ENCODE measurements at places on chromosomes 5 and 9.

DNA sequence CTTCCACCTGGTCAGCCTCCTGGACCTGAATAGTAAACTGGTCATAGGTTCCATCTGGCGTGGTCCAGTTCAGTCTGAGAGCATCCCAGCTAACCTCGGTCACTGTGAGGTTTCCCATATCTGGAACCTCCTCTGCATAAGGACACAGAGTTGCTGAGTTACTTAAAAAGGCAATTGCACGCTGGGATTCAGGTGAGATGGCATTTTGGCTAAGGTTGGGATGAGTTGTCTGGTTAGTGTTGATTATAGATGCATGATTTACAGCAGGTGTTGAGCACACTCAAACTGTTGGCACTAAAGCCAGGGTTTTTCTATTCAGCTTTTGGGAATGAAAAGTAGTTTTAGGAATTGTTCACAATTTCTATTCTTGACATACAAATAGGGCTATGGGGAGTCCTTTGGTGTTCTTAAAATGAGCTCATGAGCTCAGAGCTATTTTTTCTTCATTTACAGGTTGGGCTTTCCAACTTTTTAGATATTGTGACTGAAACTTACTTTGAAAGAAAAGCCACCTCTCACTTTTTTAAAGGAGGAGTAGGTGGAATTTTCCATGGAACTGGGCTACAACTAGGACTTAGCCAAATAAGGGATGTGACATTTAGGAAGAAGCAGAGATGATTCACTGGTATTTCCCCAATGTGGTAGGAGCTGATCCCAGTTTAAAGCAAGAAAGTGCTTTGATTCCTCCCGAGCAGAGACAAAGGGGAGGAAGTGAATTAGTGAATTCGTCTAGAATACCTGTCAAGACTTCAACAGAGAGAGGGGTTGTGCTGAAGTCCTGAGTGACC, 54.7 kb downstream of the TNC start:
- no peak for DNase-seq

- no peak for DNase-seq
Observed at GRCh38 chr9:86822006-86822801, 125.1 kb downstream of the GAS1 start.

GRCh38 chr5:5523066-5523505, 100.6 kb downstream of the ICE1 start:
- DNase-seq, result no peak

DNA sequence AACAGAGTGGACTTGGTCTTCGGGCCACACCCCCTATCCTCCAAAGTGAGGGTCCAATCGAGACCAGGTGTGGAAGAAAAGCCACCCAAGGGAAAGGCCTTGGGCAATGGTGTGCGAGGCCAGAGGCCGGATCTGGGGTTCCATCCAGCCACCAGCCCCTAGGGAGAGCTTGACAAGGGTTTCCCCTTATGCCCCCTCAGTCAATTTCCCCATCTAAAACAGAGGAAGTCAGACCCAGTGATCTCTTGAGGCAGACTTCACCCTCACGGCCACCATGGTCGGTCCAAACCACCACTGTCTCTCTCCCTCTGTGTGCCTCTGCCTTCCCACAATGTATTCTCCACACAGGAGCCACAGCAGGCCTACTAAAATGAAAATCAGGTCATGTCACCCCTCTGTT, 82.9 kb downstream of the C5orf15 start:
- no peak for DNase-seq

DNA sequence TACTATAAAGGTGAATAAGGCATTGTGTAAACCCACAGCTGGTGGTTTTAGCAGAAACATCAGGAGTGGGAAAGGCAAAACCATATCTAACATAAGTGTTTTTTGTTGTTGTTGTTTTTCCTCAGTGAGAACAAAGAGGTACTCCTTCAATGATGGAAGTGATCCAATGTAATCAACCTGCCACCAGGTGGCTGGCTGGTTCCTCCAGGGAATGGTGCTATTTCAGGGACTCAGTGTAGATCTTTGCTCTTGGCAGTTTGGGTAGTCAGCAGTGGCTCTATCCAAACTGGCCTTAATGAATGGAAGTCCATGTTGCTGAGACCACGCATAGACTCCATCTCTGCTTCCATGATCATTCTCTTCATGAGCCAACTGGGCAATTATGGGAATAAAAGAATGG, 10.8 kb downstream of the DMRTA1 start:
- no peak for DNase-seq

GRCh38 chr5:173858021-173858669, 30.0 kb upstream of the CPEB4 start:
- no peak for DNase-seq

GRCh38 chr5:150656191-150657132, 4.6 kb upstream of the MYOZ3 start:
- DNase-seq, result peak; percentile 80

DNA sequence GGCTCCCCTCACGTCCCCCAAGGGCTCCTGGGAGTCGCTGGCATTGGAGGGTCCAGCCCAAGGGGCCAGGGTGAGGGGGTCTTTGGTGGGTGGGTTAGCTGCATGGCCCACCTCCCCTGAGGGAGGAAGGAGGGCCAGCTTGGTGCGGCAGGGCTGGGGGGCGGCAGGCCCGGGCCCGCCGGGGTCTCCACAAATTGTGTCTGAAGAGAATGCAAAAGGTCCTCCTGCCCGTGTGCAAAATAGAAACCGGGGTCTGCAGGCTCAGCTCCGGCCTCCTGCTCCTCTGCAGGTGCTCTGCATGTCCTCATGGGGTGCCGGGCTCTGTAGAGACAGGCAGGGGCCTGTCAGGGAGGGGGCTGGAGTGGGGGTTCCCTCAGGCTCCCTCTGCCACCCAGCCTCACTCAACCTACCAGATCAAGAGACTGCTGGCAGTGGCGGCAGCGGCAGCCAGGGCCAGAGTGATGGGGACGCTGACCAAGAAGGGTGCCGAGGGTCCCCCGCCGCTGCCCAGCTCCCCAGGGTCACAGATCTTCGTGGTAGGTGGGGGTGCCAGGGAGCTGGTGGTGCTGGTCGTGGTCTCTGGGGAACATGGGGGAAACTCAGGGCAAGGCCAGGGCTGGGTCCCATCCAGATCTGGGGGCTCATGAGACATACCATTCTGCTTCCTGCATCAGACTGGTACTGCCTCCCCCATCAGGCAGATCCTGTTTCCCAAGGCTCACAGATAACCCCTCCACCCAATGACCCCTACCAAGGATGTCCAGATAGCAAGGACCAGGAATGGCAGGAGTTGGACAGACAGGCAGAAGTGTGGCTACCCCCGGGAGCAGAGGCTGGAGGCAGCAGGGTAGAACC, 29.2 kb upstream of the ENHO start:
- DNase-seq, result no peak

DNA sequence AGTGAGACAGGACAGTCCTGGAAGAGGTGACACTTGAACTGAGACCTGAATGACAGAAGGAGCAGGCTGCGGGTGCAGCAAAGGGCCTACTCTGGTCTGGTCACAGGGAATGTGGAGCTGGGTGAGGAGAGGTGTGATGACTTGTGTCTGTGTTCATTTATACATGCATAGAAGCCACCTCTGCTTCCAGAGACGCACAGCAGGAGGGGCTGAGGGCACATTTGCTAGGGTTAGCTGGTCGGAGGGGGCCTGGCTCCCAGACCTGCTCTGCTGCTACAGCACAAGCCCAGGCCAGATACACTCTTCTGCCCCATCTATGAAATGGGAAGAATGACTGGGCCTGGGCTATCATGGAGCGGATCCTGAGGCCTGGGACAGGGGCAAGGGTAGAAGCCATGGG, 15.6 kb downstream of the UNC5A start:
- no peak for DNase-seq

- no peak for DNase-seq
Observed at GRCh38 chr5:77333451-77334123, 123.1 kb downstream of the PDE8B start.

- DNase-seq, result no peak
Observed at GRCh38 chr5:54220230-54221040, 89.9 kb downstream of the ARL15 start.

DNA sequence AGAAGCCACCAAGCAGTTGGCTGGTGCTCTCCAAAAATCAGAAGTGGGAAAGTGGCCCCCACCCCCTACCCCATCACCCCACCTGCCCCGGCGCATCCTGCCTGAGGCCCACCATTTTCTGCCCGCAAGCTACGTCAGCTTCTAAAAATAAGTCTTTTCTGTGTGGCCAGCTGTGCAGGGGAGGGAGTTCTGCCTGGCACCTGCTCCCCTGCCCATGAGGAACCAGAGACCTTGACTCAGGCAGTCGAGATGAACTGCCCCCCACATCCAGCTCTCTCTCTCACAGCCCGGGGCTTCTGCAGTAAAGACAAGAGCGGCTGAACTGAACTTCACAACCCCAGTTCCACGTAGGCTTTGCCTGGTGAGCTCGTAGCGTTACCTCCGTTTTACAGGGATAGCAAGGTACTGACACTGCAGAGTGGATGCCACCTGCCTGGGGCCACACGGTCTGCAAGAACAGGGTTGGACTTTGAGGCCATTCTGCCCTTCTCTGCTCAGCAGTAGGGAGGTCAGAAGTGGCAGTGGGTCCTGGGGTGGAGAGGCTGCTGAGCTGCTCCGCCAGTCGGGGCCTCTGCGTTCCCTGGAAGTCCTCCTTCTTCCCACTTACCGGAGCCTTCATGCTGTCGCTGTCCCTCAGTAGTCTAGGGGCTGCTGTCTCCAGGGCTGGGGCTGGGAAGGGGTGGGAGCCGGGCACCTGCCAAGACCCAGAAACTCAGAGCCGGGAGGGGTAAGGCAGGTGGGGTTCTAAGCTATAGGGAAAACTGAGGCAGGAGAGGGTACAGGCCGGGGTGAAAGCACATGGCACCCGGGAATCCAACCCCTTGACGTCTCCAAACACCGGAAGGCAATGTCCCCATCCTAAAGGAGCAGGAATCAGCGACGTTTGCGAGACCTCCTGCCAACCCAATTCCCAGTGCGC, 781 bp downstream of the ST6GALNAC4 start:
- DNase-seq, result no peak

GRCh38 chr9:88420227-88420626, 32.0 kb downstream of the SPIN1 start:
- no peak for DNase-seq

DNA sequence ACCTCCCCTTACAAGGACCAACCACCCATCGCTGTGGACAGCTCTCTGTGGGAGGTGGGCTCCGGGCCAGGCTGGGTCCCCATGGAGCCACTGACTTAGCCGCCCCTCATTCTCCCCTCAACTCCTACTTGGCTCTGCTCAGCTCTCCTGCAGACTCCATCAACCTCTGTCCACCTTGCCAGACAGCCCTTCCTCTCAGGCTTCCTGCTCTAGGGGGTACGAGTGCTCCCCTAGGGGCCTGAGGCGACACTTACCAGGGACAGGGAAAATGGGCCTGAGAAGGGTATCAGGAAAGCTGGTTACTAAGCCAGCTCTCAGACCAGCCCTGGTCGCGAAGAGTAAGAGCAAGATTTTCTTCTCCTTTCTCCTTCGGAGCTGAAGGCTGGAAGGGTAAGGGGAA, 43.9 kb downstream of the SHB start:
- no peak for DNase-seq

- DNase-seq, result no peak
Observed at GRCh38 chr9:72947984-72948465, 4.8 kb downstream of the ALDH1A1 start.

DNA sequence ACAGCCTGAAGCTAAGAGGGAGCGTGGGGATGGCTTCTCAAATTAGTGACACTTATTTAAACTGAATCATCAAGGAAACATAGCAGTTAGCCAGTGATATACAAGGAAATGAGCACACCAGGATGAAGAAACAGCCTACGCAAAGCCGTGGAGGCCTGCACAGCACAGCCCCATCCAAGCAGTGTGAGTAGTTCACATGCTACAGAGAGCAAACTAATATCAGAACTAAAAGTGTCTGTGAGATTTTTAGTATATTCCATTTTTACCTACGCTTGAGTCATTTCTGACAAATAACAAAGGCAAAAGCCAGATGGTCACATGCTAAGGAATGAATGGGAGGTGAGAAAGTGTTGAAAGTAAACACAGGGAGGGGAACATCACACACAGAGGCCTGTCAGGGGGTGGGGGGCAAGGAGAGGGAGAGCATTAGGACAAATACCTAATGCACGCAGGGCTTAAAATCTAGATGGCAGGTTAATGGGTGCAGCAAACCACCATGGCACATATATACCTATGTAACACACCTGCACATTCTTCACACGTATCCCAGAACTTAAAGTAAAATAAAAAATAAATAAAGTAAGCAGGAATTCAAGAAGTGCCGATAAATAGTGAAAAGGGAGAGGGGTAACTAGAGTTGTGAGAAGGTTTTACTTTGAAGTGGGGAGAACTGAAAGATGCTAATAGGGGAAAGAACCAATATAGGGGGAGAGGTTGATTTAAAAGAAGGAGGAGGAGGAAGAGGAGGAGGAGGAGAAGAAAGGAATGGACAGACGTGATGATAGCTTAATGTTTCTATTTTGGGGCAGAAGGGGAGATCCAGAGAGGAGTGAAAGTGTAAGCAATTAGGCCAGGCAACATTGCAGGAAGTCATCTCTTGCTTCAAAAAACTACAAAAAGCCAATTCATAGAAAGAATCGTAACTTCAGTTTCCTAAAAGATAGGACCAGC, 100.9 kb upstream of the PTGER4 start:
- no peak for DNase-seq

- no peak for DNase-seq
Observed at GRCh38 chr9:74458832-74459231, 38.3 kb upstream of the RORB start.

GRCh38 chr9:136995772-136996311, 526 bp downstream of the CLIC3 start:
- DNase-seq, result no peak

DNA sequence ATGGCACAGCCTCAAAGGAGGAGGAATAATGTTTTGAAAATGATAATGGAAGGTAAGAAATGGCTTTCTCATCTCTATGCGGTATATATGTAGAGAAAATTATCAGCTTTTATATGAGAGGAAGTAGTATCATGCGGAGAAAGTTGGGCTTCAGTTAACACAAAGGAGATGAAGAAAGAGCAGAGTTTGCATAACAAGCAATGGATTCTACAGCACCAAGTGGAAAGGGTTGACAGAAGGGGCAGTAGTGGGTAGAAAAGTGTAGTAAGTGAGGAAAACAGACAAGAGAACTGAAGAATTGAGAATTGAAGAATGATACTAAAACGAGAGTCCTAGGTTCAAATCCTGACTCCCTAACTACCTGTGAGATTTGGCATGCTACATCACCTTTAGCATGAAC, 51.0 kb downstream of the GNG10 start:
- DNase-seq, result no peak

DNA sequence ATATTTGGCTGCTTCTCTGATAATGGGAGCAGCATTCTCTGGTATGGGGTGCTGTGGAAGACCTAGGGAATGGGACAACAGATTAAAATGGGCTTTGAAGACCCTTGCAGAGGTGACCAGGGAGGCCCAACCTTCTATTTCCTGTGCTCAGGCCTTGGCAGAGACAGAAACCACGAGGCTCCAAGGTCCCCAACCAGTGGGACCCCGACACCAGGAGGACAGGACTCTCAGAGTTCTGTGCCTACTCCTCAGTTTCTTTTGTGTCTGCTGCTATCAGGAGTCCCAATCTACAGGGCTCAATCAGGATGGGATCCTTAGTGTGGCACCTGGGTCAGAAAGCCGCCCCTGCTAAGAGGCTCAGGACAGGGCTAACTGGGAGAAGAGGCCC, 29.3 kb downstream of the CSF2 start:
- no peak for DNase-seq

- DNase-seq, result peak; percentile 70
Observed at GRCh38 chr5:59768152-59769040, 125.1 kb downstream of the PDE4D start.

- no peak for DNase-seq
Observed at GRCh38 chr5:109028608-109029299, 281.1 kb downstream of the FER start.
